Caco-2 (cell line): ENCODE measurements at places on chromosomes 7 and 10.

GRCh38 chr10:57979491-57979890, 288.2 kb downstream of the IPMK start:
- peak; percentile 40 for DNase-seq

DNA sequence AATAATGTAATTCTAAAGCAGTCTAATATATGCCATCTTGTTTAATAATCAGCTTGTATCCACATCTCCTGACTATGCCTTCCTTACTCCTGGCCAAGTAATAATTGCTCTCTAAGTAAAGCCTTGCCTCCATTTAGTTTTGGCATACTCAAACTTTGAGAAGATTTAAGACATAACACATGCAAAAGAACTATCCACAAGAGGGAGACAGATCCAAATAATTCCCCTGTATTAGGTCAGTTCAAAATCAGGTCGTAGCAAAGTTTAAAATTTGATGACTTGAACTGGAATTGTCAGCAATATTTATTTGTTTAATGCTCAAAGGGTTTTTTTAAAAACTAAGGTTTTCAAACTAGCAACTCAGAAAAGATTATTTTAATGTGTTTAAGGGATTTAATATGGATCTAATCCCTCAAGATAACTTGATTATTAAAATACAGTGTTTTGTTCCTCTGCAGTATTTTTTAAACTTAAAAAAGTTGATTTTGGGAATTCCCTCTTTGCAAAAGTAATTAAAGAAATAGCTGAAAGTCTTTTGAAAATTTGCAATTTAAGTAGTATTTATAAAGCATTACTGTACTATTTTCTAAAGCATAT, 95.3 kb downstream of the HDAC9 start:
- no peak for DNase-seq

- no peak for DNase-seq
Observed at GRCh38 chr7:132574223-132574622, 2.0 kb downstream of the PLXNA4 start.

DNA sequence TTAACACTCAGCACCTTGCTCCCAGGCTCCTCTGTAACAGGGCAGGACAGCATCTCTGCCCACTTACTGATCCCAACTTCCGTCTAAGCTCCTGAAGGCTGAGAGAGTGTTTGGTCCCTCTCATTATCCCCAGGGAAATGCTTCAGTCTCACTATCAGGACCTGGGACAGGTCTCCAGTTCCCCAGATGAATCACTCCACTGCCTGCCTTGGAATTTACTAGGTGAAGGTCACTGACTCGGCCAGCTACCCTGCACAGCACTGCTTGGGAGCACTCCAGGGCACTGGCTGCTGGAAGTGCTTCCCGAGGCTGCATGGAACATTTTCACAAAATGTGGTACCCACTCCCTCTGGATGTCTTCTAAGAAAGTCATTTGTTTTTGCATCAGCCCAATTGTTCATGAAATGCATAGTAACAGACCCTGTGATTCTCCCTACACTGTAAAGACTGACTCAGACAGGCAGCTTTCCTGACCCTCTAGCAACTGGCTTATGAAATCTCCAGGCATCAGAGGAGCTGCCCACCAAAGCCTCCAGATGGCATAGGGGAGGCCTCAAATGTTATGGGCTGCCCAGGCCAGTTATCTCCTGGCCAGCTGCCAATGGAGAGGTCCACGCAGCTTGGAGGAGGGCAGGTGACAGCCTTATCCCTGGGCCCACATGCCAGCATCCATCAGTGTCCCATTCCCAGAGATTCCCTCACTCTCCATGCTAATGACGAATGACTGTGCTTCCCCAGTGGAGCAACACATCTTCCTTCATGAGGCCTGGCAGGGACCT, 89.1 kb downstream of the GFRA1 start:
- DNase-seq: peak; percentile 41

GRCh38 chr10:68284062-68285001, 47.5 kb upstream of the HNRNPH3 start:
- DNase-seq: no peak

GRCh38 chr10:22344249-22344648, 1.0 kb upstream of the SPAG6 start:
- DNase-seq: no peak

- no peak for DNase-seq
Observed at GRCh38 chr7:69989551-69989950, 391.3 kb downstream of the AUTS2 start.

DNA sequence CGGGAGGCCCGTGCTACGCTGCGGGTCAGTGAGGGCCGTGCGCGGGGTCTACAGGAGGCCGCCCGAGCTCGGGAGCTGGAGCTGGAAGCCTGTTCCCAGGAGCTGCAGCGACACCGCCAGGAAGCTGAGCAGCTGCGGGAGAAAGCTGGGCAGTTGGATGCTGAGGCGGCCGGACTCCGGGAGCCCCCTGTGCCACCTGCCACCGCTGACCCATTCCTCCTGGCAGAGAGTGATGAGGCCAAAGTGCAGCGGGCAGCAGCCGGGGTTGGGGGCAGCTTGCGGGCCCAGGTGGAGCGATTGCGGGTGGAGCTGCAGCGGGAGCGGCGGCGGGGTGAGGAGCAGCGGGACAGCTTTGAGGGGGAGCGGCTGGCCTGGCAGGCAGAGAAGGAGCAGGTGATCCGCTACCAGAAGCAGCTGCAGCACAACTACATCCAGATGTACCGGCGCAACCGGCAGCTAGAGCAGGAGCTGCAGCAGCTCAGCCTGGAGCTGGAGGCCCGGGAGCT, 7.0 kb downstream of the LZTS2 start:
- DNase-seq: no peak

DNA sequence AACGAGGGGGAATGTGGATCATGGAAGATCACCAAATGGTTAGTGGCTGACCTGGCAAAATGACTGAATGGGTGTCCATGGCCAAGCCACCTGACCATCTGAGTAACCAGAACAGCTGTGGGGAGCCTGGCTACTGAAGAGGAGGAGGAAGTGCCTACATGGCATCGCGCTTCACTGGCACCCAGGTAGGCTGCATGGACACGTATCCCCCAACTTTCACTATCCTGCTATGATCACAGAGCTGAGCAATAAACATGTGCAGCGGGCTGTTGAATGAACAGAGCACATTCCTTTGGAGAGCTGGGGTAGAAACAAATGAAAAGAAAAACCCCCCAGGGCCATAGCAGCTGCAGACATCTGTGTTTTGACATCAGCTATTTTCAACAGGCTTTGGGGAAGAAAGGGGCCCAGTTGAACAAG, 6.5 kb downstream of the AKR1B1 start:
- no peak for DNase-seq

- DNase-seq: no peak
Observed at GRCh38 chr10:52128056-52128683, 185.9 kb upstream of the DKK1 start.

GRCh38 chr10:128009372-128010126, 102.6 kb downstream of the PTPRE start:
- no peak for DNase-seq

- no peak for DNase-seq
Observed at GRCh38 chr7:29430279-29430949, 133.2 kb upstream of the PRR15 start.

GRCh38 chr10:51063659-51064535, 10.4 kb upstream of the PRKG1 start:
- DNase-seq: no peak

DNA sequence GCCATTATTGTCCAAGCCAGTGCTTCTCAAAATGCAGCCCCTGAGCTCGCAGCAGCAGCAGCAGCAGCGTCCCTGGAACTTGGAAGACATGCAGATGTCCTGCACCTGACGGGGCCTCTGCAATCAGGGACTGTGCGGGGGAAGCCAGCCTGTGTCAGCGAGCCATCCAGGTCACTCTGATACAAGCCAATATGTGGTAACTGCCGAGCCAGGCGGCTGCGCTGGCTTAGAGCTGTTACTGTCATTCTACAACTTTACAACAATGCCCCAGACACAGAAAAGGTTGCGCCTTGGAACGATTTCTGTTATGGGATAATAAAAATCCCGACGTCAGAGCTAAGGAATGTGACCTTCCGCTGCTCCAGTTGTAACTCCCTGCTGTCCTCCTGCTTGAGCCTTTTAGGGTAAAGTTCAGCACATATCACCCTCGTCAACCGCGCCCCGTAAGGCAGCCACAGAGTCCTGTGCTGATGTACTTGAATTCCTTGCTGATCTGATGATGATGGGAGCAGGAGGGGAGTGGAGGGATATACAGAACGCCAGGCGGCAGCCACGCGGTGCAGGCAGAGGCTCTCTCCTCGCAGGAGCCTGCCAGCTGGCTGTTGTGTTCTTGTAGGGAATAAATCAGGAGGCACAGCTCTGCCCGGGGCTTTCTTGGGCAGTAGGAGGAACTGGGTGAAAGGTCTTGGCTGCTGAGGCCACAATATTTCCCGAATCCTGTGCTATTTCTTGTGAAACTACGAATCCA, 20.0 kb upstream of the CRYGN start:
- DNase-seq: peak; percentile 90
